PC-3 (cell line): ENCODE measurements at places on chromosomes 3 and 15. TPM values are rescaled to one million over a fixed set of nuclear protein-coding genes. Genes with fewer than 3 reads are reported as not detected.

Gene RAD51
- 17.3 and 21.9 TPM in 2 replicates for total RNA-seq

Gene IL17RD
- 3.1 and 3.7 TPM in 2 replicates for total RNA-seq

Gene BTBD1
- total RNA-seq, result 83.9 and 109 TPM in 2 replicates

- no peak overlapping the region for H3K27ac ChIP-seq
- no peaks in the 10 kb centered on the region for H3K36me3 ChIP-seq
- no peaks in the 10 kb centered on the region for H3K4me1 ChIP-seq
- DNase-seq, result no peak
- no peaks in the 10 kb centered on the region for H3K27me3 ChIP-seq
Measured at GRCh38 chr3:118597184-118597583, 437.5 kb downstream of the IGSF11 start.

DNA sequence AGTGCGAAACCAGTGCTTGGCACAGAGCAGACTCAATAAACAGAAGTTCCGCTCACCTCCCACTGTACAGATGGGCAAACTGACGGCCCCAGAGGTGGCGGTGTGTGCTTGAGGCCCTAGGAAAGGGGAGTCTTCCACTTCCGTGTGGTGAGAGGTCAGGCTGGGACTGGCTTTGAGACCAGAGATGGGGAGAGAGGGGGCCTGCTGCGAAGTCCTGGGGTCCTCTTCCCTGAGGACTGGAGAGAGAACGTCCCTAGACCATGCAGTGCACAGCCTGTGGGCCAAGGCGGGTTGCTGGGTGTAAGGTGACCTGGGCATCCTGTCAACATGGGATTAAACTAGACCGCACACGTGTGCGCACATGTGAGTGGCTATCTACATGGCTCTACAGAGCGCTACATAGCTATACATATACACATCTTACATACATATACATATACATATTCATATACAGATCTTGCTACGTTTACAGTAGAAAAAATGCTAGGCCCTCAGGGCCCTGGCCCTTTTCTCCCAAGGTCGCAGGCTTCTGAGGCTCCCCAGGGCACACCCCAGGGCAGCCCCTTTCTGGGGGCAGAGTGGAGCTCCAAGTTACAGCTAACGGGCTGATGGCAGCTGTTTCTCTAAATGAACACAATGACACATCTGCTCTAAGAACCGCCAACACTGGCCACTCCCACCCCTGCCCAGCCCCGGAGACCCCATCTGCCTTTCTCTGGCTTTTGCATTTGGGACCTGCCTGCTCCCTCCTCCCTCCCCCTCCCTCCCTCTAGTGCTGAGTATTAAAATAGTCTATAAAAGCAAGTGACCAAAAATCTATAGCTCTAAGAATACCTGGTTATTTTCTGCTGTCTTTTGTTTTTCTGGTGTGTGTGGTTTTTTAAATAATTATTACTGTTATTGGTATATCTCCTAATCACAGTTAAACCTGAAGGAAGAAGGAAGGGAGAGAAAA is 47.0 kb downstream of the HCN4 start:
- no peak overlapping the region for H3K27ac ChIP-seq
- no peak overlapping the region for H3K4me3 ChIP-seq
- H3K4me1 ChIP-seq, result no peaks in the 10 kb centered on the region

GRCh38 chr3:13111173-13111872 is 38.1 kb upstream of the IQSEC1 start:
- no peaks in the 10 kb centered on the region for H3K36me3 ChIP-seq
- peak overlapping the region; percentile 99 for H3K27ac ChIP-seq
- H3K27me3 ChIP-seq, result no peaks in the 10 kb centered on the region
- H3K4me3 ChIP-seq, result peak overlapping the region; percentile 51
- H3K4me1 ChIP-seq, result peaks cover 74% of the 10 kb centered on the region

DNA sequence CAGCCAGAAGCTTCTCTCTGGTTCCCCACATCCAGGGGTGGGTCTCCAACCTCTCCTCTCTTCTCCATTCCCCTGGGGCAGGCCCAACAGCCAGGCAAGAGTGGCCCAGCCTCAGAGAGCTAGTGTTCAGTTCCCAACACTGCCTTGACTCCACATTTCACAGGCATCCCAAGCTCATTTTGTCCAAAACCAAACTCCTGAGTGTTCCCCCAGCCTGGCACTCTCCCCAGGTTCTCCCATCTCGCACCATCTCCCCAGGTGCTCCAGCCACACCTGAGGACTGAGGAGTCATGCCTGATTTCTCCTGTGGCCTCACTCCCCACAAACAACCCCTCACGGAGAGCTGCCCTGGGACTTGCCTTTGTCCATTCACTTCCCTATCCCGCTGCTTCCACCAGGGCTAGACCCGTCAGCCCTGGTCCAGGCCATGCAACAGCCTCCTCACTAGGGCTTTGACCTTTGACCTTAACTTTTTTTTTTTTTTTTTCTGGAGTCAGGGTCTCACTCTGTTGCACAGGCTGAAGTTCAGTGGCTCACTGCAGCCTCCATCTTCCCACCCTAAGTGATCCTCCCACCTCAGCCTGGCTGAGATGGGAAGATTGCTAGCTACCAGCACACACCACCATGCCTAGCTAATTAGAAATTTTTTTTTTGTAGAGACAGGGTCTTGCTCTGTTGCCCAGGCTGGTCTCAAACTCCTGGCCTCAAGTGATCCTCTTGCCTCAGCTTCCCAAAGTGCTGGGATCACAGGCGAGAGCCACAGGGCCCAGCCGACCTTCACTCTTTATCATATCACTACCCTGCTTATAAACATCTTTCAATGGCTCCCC is 3.9 kb upstream of the CSK start:
- no peak for DNase-seq
- peaks cover 7% of the 10 kb centered on the region for H3K4me1 ChIP-seq
- H3K27ac ChIP-seq, result no peak overlapping the region
- no peaks in the 10 kb centered on the region for H3K27me3 ChIP-seq
- no peaks in the 10 kb centered on the region for H3K36me3 ChIP-seq

DNA sequence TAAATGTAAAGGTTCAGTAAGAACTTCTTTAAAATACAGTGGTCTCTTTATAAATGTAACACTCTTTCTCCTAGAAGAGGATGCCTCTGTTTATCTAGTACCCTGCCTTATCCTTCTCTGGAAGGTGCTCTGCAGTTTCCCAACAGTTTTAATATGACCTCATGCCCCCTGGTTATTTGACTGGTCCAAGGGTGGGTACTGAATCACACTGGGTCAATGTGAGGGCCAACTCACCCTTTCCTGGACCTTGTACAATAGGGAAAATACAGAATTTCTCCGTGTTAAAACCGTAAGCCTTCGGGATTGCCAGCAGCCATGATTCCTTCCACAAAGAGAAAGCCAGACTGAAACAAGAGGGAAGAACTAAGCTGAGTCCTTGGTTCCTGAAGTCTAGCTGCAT is 9.2 kb downstream of the DCBLD2 start:
- 0 out of 2 replicates have a peak overlapping the region, but pooled peaks have one; percentile 13 for H3K27ac ChIP-seq
- peak overlapping the region; percentile 20 for H3K4me3 ChIP-seq
- no peaks in the 10 kb centered on the region for H3K27me3 ChIP-seq
- peaks cover 99% of the 10 kb centered on the region for H3K4me1 ChIP-seq

- peaks cover 20% of the 10 kb centered on the region for H3K4me1 ChIP-seq
- H3K27ac ChIP-seq, result no peak overlapping the region
- DNase-seq, result no peak
Measured at GRCh38 chr3:146523531-146523930, 20.9 kb downstream of the PLSCR1 start.

DNA sequence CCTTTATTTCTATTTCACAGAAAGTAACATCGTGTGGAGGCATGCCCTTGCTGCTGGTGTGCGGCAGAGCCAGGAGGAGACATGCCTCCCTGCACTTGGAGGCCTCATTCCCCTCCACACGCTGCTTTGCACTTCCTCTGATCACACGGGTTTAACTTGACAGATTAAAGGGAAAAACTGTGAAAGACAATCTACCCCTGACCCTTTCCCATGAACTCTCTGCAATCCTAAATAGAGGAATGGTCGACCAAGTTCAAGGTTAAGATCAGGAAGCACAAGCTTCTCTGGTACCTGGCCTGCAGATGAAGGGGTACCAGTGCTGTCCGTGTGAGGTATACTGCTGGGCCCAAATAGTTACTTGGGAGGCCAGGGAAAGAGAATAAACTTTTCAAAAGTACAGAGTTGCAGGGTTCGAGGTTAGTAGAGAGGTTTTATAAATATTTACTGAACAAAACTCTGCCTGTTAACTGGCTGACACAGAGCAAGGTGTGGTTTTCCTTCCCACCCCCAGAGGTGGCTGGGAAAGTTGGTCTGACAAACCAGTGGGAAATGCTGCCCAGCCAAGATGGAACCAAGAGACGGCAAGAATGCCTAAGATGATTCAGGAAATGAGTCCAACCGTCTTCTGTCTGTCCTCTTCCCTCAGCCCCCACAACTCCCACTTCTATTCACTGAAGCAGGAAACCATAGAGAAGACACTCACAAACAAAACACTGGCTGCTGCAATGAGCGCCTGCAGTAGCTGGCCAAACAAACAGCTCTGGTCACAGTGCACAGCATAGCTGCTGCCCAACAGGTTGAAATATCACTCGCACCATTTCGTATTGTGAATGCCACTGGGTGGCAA is 79.6 kb downstream of the IGF2BP2 start:
- H3K4me1 ChIP-seq, result peaks cover 27% of the 10 kb centered on the region
- H3K4me3 ChIP-seq, result no peak overlapping the region; the same call in 1 of the 2 replicates
- peak overlapping the region; percentile 79 for H3K27ac ChIP-seq
- H3K36me3 ChIP-seq, result no peaks in the 10 kb centered on the region
- no peaks in the 10 kb centered on the region for H3K27me3 ChIP-seq
- peak; percentile 92 for DNase-seq

GRCh38 chr3:78589778-78590177 is 1178.0 kb downstream of the ROBO1 start:
- no peak overlapping the region for H3K27ac ChIP-seq
- DNase-seq, result no peak

DNA sequence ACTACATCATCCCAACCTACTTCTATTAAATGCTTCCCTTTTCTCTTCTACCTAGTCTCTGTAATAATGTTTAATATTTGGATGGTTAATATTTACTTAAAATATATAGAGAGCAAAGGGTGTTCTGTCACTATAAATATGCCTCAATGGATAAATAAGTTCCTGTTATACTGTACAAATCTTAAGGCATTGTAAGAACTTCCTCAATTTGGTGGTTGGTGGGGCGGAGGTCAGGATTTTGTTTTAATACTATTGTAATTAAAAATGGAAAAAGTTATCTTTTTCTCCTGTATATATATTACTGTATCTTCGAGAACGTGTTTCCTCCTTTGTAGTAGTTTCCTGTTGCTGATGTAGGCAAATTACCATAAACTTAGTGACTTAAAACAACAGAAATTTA is 41.5 kb downstream of the SPRED1 start:
- peaks cover 24% of the 10 kb centered on the region for H3K4me1 ChIP-seq
- H3K27me3 ChIP-seq, result no peaks in the 10 kb centered on the region
- peaks cover 11% of the 10 kb centered on the region; the same call in 1 of the 2 replicates for H3K36me3 ChIP-seq

GRCh38 chr15:61644550-61644949 is 415.4 kb upstream of the RORA start:
- no peaks in the 10 kb centered on the region for H3K36me3 ChIP-seq
- H3K27me3 ChIP-seq, result peaks cover 60% of the 10 kb centered on the region
- no peak overlapping the region for H3K27ac ChIP-seq
- H3K4me1 ChIP-seq, result no peaks in the 10 kb centered on the region
- H3K4me3 ChIP-seq, result no peak overlapping the region
- no peak for DNase-seq

DNA sequence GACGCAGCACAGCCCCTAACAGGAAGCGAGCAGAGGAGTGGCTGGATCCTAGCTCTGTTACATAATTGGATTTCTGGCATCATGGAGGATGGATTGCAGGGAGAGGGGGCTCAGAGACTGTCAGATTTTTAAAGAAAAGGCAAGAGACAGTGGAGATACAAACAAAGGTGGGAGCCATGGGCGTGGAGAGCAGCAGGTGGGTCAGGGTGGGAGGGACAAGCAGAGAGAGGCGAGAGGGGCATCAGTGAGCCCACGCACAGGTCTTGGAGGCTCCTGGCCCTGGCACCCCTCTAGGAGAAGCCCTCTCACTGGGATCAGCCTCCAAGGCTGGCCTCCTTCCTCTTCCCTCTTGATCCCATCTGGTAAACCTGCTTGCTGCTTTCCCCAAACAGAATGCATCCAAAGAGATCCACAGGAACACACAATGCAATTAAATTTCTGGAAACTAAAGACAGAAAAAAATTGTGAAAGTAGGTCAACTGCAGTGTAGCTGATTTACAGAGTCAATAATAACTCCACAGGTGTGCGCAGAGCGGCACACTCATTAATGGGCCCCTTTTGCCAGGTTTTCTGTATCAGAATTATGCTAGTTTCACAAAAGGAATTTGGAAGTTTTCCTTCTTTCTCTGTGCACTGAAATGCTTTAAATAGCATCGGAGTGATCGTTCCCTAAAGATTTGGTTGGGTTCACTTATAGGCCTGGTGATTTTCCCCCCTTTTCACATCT is 66.1 kb downstream of the LSM3 start:
- no peak for DNase-seq
- no peaks in the 10 kb centered on the region for H3K27me3 ChIP-seq

DNA sequence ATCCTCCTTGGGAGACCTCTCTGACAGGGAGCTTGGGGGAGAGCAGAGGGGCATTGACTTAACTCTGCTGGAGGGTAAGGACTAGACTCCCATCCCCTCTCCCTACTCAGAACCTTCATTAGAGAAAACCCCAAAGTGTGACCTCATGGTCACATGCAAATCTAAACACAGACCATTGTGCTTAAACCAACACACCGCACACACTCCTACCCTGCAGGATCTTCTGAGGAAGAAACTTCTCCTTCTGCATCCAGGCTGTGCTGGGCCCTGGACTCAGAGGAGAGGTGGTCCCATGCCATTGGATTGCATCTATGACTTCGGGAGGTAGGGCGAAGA is 805 bp upstream of the PARP16 start:
- no peak overlapping the region for H3K27ac ChIP-seq
- H3K4me1 ChIP-seq, result peaks cover 10% of the 10 kb centered on the region; the same call in 1 of the 2 replicates
- H3K27me3 ChIP-seq, result no peaks in the 10 kb centered on the region
- 0 out of 2 replicates have a peak overlapping the region, but pooled peaks have one; percentile 86 for H3K4me3 ChIP-seq

DNA sequence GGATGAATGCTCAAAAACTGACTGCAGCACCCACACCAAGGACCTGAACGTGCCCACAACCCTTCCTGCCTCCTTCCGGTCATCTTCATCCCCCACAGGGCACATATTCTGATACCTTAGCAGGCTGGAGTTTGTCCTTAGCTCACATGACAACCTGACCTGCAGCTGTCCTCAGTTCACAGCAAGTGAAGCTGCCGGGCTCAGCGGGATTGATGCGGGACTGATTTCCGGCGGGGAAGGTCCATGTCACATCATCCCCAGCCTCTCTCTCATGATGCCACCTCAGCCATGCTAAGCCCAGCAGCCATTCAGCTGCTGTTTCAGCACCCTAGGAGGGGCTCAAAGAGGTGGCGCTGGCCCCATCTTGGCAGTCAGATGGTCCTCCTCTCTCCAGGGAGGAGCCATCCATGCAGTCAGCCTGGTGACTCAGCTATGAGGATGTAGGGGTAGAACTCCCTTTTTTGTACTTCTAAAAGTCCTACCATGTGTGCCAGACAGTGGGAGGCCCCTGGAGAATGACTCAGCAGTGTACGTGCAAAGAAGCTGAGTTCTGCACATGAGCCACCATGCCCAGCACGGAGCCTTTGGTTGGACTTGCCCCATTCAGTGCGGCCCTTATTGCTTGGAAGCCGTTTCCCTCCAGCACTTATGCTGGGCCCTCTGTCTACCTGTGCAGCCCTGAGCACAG is 9.5 kb downstream of the CA12 start:
- no peaks in the 10 kb centered on the region for H3K36me3 ChIP-seq
- peak overlapping the region; percentile 87 for H3K27ac ChIP-seq
- H3K27me3 ChIP-seq, result no peaks in the 10 kb centered on the region
- peak; percentile 89 for DNase-seq
- peaks cover 48% of the 10 kb centered on the region for H3K4me1 ChIP-seq

- peaks cover 15% of the 10 kb centered on the region for H3K36me3 ChIP-seq
- no peaks in the 10 kb centered on the region for H3K27me3 ChIP-seq
- DNase-seq, result no peak
- no peak overlapping the region for H3K4me3 ChIP-seq
Measured at GRCh38 chr3:13866041-13866965, 13.6 kb downstream of the WNT7A start.

GRCh38 chr3:115862849-115863248 is 239.5 kb downstream of the GAP43 start:
- peaks cover under 1% of the 10 kb centered on the region; the same call in 1 of the 2 replicates for H3K4me1 ChIP-seq
- no peaks in the 10 kb centered on the region for H3K27me3 ChIP-seq
- DNase-seq, result no peak
- H3K36me3 ChIP-seq, result no peaks in the 10 kb centered on the region
